ENCODE measurements at places on chromosomes 1 and 21. TPM values are rescaled to one million over a fixed set of nuclear protein-coding genes. Genes with fewer than 3 reads are reported as not detected.

The OR2C3 gene
- total RNA-seq: not detected

The ERRFI1 gene
- 160 TPM for total RNA-seq

The CFHR2 gene
- total RNA-seq: not detected

The NBPF4 gene
- not detected for total RNA-seq

- DNase-seq: no peak
Measured at GRCh38 chr1:46605232-46605631, 1.2 kb upstream of the MKNK1 start.

DNA sequence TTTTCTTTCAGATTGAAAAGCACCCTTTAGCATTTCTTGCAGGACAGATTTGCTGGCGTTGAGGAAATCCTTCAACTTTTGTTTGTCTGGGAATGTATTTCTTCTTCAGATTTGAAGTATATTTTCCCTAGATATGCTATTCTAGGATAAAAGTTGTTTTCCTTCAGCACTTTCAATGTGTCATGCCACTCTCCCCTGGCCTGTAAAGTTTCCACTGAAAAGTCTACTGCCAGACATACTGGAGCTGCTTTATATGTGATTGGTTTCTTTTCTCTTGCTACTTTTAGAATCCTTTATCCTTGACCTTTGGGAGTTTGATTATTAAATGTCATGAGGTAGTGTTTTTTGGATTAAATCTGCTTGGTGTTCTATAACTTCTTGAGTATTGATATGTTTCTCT lies 44.2 kb upstream of the CD55 start:
- no peak for DNase-seq

DNA sequence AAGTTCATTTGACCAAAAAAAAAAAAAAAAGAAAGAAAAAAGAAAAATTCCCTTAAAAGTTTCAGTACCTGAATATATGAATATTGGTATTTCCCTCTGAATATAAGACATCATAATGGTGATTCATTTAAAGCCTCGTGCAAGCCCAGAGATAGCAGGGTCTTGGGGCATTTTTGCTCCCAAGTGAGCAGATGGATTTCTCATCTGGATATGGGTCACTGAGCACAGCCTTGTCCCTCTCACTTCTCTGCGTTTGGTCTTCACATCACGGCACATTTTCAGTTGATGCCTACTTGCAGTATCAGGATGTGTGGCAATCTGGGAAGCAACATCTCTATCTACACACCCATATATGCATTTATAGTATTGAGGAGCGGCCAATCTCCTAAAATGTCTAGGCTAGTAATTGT lies 12.7 kb downstream of the CD58 start:
- DNase-seq: no peak

DNA sequence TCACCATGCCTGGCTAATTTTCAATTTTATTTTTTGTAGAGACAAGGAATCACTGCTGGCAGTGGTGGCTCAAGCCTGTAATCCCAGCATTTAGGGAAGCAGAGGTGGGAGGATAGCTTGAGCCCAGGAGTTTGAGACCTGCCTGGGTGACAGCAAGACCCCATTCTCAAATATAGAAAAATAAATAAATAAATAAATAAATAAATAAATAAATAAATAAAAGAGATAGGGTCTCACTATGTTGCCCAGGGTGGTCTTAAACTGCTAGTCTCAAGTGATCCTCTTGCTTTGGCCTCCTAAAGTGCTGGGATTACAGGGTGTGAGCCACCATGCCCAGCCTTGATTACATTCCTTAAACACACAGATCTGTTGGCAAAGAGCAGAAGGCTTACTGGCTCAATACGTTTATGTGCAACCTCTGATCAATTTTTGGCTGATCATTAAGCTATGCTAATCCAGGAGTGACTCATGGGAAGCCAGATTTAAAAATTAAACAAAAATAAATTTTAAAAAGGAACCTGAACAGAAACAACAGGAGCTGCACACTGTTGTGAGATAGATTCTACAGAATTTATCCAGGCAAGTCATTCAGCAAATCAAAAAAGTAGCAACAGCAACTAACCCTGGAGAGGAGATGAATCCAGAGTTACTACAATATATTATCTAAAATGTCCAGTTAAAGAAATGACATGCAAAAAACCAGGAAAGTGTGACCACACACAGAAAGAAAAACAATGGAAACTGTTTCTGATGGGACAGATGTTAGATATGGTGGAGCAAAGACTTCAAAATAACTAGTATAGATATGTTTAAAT lies 79.4 kb downstream of the RPE65 start:
- no peak for DNase-seq

DNA sequence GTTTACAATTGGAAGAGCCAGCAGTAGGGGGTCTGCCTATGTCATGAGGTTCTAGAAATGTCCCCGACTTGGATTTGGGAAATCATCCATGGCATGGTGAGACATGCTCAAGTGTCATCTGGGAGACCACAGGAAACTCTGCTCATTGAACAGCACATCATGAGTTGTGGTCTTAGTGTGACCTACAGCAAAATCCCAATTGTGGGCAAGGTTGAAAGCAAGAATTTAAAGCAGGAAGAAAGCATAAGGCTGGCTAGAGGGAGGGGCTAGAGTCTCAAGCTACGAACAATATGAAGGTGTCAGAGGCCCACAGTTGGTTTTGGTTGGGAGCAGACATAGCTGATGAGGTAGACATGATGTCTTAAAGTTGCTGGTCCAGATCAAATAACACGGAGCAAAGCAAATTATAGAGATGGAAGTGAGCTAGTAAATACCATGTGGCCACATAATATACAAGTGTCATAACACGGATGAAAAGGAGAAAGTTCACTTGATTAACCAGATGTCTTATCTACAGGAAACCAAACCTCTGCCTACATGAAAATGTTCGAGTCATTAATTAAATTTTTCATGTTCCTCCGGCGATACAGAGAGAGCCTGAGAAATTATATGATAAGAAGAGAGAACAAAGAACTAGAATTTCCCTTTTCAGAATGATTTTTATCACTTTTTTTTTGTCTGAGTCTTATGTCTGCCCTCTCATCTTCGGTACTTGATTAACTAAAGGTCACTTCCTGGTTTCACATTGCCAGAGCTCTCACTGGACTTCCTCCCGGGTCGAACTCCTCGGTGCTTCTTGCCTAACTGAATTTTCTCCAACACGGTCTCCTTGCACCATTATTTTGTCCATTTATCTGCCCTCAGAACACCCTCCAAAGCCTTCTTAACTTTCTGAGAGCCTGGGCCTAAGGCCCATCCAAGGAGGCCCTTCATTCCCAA lies 67.5 kb upstream of the DUSP10 start:
- no peak for DNase-seq

DNA sequence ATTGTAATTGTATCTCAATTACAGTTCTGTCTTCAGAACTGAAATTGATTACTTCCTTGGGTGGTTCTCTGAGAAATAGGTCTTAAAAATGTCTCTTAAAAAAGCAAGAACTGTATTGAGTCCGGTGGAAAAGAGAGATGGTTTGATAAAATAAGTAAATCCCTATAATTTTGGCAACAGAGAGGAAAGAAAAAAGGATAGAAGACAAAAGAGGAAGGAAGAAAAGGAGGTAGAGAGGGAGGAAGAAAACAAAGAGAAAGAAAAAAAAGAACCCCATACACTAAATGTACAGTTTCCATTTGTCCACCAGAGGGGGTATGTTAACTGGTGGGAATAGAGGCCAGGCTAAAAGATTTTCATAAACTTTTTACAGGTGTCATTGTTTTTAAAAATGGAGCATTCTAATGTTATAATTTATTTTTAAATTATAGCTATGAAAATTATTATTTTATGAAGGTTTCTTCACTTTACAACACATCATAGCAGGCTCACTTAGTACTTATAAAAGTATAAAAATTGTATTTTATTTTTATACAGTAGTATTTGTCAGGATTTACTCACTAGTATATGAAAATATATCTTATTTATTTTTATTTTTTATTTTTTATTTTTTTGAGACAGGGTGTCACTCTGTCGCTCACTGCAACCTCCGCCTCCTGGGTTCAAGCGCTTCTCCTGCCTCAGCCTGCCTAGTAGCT lies 2.1 kb upstream of the UBE2T start:
- no peak for DNase-seq

- no peak for DNase-seq
Measured at GRCh38 chr1:165287781-165288180, 68.7 kb downstream of the LMX1A start.

Data from omental fat pad (tissue), 4 donors.